A549 treated with CpdA at 1 μM for 4 hours (cell line): ENCODE measurements at places on chromosomes 6 and 20. TPM values are rescaled to one million over a fixed set of nuclear protein-coding genes. Genes with fewer than 3 reads are reported as not detected.

CDH26 gene
- total RNA-seq, result 0.10 to 0.40 TPM (median 0.16 TPM) in 4 of 5 replicates, not detected in the other

FAM162B gene
- not detected in 5 replicates for total RNA-seq

KIF25 gene
- total RNA-seq, result 0.07 to 0.15 TPM in 2 of 5 replicates, not detected in the others

SCAND1 gene
- total RNA-seq, result 64.7 to 97.9 TPM (median 89.5 TPM) in 5 replicates

UNC5CL gene
- total RNA-seq, result 0.20 to 0.40 TPM (median 0.34 TPM) in 5 replicates

RCAN2 gene
- not detected in 5 replicates for total RNA-seq

TFAP2D gene
- not detected in 5 replicates for total RNA-seq

OR2J3 gene
- total RNA-seq, result not detected in 5 replicates

DEFB124 gene
- total RNA-seq, result not detected in 5 replicates

SLX4IP gene
- total RNA-seq, result 2.5 to 3.2 TPM (median 2.8 TPM) in 5 replicates

GHRH gene
- total RNA-seq, result not detected in 5 replicates

TMC2 gene
- not detected in 5 replicates for total RNA-seq
